ENCODE measurements at places on chromosomes 4 and X.

- DNase-seq = no peak
Measured at GRCh38 chr4:140326395-140326993, 47.0 kb upstream of the SCOC start.

- DNase-seq = no peak
Measured at GRCh38 chr4:115374621-115375020, 261.2 kb upstream of the NDST4 start.

DNA sequence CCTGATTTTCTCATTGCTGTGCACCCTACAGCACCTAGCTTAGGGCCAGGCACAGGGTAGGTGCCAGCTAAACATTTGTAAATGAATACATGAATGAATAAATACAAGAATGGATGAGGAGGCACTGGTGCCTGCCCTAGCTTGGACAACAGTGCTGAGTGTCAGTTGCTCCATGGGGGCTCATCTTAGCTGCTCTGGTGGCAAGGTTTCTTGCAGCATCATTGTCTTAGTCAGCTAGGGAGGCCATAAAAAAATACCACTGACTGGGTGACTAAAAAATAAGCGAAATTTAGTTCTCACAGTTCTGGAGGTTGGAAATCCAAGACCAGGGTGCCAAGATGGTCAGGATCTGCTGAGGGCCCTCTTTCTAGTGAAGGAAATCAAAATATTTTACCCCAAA lies 31.2 kb downstream of the TMEM31 start:
- no peak for DNase-seq

GRCh38 chrX:16786791-16787735 lies 797 bp downstream of the TXLNG start:
- DNase-seq = no peak

- DNase-seq = peak; percentile 15
Measured at GRCh38 chr4:13329963-13330362, 154.2 kb downstream of the RAB28 start.

DNA sequence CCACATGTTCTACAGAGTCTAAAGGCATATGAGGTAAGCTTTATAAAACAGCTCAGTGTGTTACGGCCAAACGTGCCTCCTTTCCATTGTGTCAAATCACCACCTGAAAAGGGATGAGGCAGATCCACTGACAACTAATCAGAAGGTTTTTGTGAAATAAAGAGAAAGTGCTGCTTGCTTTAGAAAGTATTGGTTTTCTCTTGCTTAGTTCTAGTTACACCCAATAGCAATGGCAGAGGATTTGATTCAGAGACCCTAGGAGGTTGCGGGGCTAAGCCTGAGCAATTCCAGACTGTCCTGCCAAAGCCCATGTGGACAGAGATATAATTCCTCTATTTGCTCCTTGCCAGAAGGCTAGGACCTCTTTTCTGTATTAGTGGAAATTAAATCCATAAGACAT lies 125.5 kb downstream of the SPRY1 start:
- DNase-seq = no peak

DNA sequence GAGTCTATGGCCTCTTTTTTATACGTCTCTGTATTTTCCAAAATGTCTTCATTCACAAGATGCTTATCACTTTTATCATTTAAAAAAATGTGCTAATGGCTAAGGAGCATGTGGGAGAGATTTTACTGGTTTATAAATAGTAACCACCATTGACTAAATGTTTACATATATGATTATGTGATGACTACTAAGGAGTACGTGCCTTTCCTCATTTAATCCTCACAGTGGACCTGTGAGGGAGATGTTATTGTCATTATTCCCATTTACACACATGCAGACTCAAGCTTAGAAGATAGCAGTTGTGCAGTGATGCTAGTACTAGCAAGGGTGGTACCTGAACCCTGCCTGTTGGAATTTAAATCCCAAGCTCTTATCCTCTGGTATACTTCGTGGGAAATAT lies 2.4 kb downstream of the SRD5A3 start:
- no peak for DNase-seq

- no peak for DNase-seq
Measured at GRCh38 chr4:2860391-2861348, 17.0 kb downstream of the ADD1 start.

DNA sequence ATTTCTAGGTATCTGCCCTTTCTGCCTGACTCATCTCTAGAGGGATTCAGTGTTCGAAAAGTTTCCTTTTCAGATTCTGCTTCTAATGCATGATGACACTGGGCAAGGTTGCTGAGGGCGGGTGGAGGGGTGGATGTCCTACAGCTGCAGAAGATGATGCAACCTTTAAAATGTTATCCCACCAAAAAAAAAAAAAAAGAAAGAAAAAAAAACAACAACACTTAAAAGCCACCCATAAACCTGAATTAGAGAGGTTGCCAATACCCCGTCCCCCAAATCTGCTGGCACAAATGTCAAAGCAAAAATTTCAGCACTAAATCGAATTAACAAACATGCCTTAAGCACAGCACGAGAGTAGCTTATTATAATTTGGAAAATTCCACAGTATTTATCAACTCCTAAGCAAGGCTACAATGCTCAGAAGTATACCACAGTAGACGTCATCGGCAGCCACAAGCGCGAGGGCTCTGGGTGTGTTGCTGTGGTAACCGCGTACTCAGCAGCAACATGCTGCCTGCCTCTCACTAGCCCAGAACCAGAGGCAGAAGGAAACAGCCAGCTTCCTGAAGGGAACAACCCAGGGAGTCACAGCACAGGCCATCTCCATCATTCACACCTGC lies 167.5 kb upstream of the MAP3K15 start:
- no peak for DNase-seq

- no peak for DNase-seq
Measured at GRCh38 chrX:65926095-65927019, 113.5 kb downstream of the VSIG4 start.

GRCh38 chrX:106170318-106170717 lies 2.2 kb downstream of the PWWP3B start:
- DNase-seq = no peak

All from NCI-H1436 (cell line).